ENCODE measurements at places on chromosomes 16 and 17.

- no peak for DNase-seq
Observed at GRCh38 chr16:67456391-67457081, 24.4 kb downstream of the ATP6V0D1 start.

GRCh38 chr16:3131755-3132377 lies 3.0 kb upstream of the ZNF213 start:
- DNase-seq, result no peak

- DNase-seq, result no peak
Observed at GRCh38 chr16:89300311-89300975, 82.9 kb downstream of the ZNF778 start.

DNA sequence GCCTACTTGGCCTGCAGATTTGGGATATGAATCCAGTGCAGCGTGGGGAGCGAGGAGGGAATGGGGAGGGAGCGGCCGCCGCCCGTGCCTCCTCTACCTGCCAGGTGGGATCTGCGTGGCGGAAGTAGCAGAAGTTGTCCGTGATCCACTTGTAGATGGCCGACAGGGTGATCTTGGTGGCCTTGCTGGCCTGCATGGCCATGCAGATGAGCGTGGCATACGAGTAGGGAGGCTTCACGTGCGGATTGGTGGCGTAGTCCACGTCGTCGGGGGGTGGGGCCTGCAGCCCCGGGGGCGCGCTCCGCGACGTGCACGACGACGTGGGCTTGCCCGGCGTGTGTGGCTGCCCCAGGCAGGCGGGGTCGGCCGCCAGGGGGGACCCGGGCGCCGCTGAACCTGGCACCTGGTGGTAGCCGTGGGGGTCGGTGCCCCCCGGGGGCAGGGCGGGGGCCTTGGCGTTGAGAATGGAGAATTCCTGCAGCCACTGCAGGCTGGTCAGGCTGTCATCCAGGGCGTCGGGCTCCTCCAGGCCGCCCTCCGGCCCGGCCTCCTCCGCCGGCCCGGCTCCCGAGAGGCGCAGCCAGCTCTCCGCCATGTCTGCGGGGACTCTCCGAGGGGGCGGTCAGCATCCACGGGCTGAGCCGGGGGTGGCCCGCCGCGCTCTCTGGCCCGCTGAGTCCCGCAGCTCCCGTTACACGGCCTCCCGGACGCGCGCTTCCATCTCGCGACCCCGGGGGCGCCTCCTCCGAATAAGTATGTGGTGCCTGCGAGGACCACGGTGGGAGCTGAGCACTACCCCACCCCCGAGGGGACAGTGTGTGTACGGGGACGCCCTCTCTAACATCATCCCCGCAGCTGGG lies 1.0 kb downstream of the FOXJ1 start:
- no peak for DNase-seq

DNA sequence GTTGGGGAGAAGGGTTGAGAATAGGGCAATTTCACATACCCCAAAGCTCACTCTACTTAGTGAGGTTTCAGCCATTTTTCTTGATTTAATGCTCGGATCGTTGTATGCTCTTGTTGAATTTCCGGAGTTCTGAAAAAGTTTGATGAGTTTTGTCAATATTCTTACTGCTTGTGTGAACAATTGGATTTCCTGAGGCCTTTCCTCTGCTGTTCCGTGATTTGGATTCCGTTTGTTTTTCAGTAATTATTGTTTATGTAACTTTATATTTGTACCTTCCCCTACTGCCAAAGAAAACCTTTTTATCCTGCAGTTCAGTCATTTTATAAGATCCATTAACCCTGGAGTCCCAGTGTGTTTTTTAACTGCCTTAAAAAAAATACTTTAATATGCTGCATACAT lies 62.9 kb downstream of the PHKB start:
- DNase-seq, result no peak

Measured in H54 (cell line).